ENCODE measurements at places on chromosomes 12 and 14.

DNA sequence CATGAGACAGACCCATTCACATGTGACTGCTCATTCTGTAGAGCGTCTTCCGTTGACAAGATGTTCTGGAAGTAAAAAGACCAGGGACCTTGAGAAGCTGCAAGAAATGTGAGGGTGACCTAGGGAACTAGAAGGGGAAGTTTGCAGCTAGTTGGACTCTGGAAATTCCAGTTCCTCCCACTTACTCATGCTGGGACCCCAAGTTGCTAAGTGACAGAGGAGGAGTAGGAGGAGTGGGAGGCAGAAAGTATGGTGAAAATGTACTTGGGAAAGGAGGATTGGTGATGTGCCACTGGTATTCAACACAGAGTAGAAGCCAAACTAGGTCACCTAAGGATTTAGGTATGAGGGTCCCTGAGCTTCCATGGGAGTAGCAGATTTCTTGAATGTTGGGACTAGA lies 132.4 kb downstream of the KCNA5 start:
- no peak for DNase-seq

- no peak for DNase-seq
Observed at GRCh38 chr12:94731733-94732360, 81.5 kb upstream of the TMCC3 start.

GRCh38 chr14:56463271-56463890 lies 116.2 kb upstream of the TMEM260 start:
- DNase-seq, result no peak

GRCh38 chr12:44795970-44796369 lies 80.1 kb downstream of the NELL2 start:
- DNase-seq, result no peak

DNA sequence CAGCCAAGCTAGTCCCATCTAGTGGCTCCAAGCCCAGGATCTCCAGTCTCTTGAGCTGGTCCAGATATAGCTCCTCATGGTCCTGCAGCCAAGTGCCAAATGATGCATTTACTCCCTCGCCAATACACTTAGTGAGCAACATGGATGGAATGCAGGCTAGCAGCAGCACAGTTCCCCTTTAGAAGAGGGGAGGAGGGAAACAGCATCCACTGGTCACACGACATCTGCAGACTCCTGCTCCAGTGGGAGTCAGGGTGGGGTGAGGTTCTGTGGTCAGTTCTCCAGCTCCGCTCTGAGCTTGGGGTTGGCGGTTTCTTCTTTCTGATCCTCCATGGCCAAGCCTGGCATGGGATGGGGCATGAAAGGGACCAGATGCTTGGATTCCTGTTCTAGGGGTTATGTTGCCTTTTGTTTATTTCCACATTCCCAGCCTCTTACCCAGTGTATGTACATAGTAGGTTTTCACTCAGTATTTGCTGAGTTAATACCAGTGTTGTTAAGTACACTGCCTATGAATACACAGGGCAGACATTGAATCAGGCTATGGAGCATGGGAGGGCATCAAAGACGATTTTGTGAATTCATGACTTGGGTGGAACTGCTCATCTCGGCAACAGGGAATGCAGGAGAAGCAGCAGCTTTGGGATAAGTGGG lies 57.3 kb downstream of the GALNT16 start:
- no peak for DNase-seq

DNA sequence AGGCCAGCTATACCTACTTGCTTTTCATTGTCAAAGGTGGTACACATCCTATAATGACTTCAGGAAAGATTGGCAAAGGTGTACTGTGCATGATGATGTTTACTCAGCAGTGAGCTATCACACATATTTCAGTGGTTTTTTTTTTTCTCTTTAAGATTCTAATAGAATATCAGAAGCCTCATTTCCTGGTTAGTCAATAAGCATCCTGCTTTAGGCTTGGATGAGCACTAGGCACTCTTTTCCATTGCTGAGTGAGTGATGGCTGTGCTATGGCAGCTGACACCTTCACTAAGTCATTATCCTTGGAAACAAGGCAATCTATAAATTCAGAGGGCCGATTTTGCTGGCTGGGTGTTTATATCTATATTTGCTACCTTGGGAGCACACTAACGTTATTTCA lies 161.1 kb upstream of the RASSF8 start:
- DNase-seq, result no peak

DNA sequence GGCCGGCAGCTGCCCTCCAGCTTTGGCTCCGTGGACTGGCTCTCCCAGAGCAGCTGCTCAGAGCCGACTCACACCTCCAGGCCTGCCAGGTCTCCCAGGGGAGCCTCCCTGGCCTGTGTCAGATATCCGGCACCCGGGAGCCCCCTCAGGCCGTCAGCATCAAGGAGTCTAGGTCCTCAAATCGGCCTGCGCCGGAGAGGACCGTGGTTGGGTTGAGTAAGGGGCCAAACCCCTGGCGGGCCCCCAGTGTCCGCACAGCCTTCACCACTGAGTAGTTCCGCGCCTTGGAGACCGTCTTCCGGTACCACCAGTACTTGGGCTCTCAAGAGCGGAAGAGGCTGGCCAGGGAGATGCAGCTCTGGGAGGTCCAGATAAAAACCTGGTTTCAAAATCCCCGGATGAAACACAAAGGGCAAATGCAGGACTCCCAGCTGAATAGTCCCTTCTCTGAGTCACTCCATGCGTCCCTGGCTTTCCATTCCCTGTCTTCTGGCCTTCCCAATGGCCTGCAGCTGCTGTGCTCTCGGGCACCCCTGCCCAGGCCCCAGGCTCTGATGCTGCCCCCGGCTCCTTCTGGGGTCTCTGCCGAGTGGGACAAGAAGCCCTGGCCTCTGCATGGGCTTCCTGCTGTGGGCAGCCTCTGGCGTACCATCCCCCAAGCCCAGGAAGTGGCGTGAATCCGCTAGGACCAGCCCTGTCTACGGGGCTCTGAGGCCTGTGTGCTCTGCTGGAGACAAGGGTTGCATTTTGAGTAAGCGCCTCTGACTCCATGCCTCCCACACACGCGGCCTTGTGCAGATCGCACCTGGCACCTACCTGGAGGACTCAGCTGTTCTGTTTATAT lies 245.1 kb upstream of the ATXN7L3B start:
- peak; percentile 29 for DNase-seq

GRCh38 chr12:6964605-6965025 lies 5.8 kb downstream of the PHB2 start:
- DNase-seq, result no peak

GRCh38 chr12:94183708-94184379 lies 35.5 kb downstream of the PLXNC1 start:
- DNase-seq, result no peak

GRCh38 chr12:18192119-18192518 lies 69.2 kb upstream of the PIK3C2G start:
- no peak for DNase-seq

DNA sequence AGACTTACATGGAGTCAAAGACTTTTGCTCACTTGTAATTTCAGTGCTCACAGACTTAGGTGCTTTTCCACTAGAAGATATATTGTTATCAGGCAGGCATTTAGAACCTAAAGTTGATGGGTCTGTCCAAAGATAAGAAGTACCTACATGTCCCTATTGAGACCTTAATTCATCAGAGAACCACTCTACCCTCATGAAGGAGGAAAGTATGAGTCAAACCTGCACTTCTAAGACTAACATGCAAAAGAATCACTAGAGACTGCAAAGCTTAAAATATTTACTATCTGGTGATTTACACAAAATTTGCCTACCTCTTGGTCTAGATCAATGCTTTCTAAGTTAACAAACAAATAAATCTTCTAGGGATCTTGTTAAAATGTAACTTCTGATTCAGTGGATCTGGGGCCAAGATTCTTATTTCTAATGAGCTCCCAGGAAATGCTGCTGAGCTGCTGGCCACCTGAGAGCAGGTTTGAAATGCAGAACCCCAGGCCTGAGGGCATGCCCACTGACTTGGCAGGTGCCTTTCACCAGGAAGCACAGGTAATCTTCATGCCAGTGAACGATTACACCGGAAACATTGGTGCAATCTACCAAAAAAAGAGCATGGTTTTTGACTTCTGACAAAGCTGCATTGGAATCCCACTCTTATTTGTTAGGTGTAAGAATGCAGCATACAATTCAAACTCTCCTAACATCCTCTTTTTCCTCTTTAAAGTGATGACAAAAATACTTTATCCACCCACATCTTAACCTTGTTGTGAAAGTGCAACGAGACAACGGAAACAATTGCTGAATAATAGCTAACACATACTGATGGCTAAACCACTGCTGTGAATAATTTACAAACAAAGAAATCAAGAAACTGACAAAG lies 214.2 kb downstream of the ADAMTS20 start:
- DNase-seq, result no peak

DNA sequence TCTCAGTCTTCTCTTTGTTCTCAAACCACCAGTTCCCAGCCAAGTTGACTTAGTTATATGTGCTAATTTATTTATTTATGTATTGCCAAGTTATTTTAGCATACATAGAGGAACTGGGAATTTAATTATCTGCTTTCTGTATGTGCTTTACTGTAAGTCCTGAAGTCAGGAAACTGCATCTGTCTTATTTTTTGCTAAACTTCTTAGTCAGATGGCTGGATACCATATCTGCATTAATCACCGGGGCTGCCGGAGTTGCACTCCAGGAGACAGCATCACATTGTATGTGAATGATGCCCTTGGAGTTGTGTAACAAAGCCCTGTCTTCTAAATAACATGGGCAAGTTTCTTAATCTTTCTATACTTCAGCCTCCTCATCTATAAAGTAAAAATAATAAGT lies 96.2 kb downstream of the MON2 start:
- DNase-seq, result no peak

- no peak for DNase-seq
Observed at GRCh38 chr12:86275356-86275755, 19.2 kb upstream of the MGAT4C start.

- DNase-seq, result no peak
Observed at GRCh38 chr12:99523853-99524252, 123.7 kb upstream of the GARIN6 start.

GRCh38 chr12:92601680-92602079 lies 101.1 kb upstream of the PLEKHG7 start:
- DNase-seq, result no peak

GRCh38 chr14:76323331-76324050 lies 52.4 kb upstream of the ESRRB start:
- DNase-seq, result no peak

Data from NCI-H187 treated with DMSO at 0.1 percent for 48 hours (cell line).